Thyroid gland (tissue), 4 donors: ENCODE measurements at places on chromosomes 6 and 20.

DNA sequence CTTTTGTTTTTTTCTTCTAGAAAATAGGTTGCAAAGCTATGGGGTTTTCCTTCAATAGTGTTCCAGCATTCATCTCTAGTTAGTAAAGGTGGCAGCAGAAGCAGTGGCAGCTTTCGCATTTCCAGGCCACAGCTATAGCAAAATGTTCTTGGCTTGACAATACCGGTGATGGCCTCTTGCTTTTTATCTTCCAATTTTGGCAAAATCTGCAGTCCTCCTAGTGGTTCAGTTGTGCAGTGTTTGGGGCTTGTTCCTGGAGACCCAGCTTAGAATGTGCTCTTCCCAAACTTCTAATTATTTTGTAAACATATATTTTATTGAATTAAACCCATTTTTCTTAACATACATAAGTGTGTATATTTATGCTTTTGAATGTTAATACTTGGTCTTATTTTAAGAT, 370.6 kb upstream of the MAN1A1 start:
- H3K4me3 ChIP-seq: no peak overlapping the region
- H3K36me3 ChIP-seq: no peaks in the 10 kb centered on the region
- no peak for DNase-seq
- no peak overlapping the region for H3K27ac ChIP-seq
- no peaks in the 10 kb centered on the region for H3K27me3 ChIP-seq

DNA sequence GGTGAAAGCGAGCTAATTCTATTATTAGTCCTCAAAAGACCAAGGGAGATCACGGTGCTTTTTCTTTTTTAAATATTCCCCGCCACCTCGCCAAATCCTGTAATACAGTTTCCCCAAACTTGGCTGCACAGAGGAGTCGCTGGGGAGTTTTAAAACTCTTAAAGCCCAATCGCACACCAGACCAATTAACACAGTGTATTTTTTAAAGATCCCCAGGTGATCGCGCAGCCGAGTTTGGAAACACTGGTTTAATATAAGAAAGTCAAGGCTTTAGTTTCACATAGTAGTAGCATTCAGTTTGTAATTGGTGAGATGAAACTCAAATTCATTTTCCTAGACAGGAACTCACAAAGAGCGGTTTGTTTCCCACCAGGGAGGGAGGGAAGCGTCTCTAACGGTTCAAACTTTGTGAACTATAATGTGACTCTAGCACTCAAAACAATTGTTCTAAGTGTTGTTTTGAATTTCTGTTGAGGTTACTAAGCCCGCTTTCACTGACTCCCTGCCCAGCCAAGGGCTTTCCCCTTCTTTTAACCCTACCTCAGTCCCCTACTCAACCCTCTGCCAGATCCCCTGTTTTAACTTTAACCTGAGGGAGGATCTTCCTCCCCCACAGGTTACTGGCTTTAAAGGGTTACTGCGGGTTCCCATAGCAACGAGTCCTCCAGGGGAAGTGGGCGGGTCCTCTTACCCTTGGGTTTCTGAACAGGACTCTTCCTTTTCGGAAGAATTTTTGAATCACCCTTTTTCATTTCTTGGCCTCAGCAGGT, 25.7 kb upstream of the BTBD3 start:
- H3K36me3 ChIP-seq: no peaks in the 10 kb centered on the region
- peak overlapping the region; percentile 79 for H3K4me3 ChIP-seq
- peaks cover 30% of the 10 kb centered on the region for H3K4me1 ChIP-seq
- H3K27ac ChIP-seq: peak overlapping the region; percentile 95

- H3K27ac ChIP-seq: no peak overlapping the region
- no peaks in the 10 kb centered on the region for H3K27me3 ChIP-seq
- no peak for DNase-seq
- no peaks in the 10 kb centered on the region for H3K36me3 ChIP-seq
These were observed 109.5 kb upstream of the SMLR1 start for GRCh38 chr6:130717657-130718056.

DNA sequence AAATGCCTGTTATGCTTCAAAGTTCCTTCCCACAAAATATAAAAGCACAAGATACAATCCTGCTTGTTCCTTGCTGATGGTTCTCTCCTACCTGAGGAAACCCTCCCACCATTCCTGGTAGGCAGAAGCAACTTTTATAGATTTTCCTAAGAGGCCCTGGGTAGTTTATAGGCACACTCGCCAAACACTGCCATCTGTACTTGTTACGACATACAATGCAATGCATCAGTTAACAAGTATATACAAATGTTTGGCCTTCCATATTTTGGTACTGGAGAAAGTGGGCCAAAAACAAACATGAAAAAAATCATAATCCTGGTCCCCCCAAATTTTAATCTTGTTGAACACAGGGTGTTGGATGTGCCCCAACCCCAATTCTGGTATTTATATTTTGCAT, 16.6 kb downstream of the MCM9 start:
- no peaks in the 10 kb centered on the region for H3K4me1 ChIP-seq
- no peak overlapping the region for H3K27ac ChIP-seq
- DNase-seq: no peak
- H3K27me3 ChIP-seq: no peaks in the 10 kb centered on the region
- peaks cover 18% of the 10 kb centered on the region for H3K36me3 ChIP-seq

- no peak overlapping the region for H3K27ac ChIP-seq
- DNase-seq: no peak
- H3K36me3 ChIP-seq: no peaks in the 10 kb centered on the region
- H3K4me3 ChIP-seq: no peak overlapping the region
- peaks cover 35% of the 10 kb centered on the region for H3K4me1 ChIP-seq
These were observed 8.9 kb downstream of the UTRN start for GRCh38 chr6:144294016-144294415.

DNA sequence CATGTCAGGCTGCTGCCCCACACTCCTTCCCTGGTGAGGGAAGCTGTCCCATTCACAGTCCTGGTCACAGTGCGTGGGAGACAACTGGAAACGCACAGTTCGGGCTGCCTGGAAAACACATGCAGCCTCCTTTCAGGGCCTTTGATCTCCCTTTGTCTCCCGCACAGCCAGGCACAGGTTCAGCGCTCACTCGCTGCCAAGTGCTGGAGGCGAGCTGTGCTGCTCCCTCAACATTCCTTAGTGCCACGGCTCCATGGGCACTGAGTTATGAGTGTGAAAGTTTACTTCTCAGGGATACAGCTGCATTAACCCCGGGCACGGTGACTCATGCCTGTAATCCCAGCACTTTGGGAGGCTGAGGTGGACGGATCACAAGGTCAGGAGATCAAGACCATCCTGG, 9.1 kb downstream of the YTHDF1 start:
- H3K27ac ChIP-seq: no peak overlapping the region
- H3K36me3 ChIP-seq: peaks cover 67% of the 10 kb centered on the region
- H3K27me3 ChIP-seq: no peaks in the 10 kb centered on the region
- no peak for DNase-seq

DNA sequence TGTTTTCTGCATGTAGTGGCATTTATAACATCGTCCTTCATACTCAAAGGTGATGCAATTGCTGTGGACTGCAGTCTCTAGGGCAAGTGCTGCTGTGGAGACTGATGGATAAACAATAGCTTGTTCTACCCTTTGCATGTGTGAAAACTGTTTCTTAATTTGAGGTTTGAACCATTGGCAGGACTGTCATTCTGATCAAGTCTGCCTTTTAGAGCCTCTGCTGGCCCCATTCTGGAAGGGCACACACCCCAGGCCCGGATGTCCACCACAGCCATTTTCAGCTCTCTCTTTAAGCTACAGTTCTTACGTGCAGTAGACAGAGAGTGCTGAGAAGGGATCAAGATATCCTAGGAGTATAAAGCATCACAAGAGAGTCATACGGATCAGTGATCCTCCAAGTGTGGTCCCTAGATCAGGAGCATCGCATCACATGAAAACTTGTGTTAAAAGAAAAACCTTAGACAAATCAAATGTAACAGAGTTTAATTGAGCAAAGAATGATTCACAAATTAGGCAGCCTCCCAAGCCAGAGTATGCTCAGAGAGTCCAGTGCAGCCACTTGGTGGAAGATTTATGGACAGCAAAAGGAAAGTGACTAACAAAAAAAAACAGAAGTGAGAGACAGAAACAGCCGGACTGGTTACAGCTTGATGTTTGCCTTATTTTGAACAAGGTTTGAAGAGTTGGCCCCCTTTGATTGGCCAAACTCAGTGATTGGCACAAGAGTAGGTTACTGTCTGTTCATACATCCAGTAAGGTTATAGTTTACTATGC, 52.0 kb downstream of the FRK start:
- no peak overlapping the region for H3K4me3 ChIP-seq
- no peaks in the 10 kb centered on the region for H3K36me3 ChIP-seq
- no peaks in the 10 kb centered on the region for H3K27me3 ChIP-seq

- no peaks in the 10 kb centered on the region for H3K27me3 ChIP-seq
- H3K4me1 ChIP-seq: no peaks in the 10 kb centered on the region
- no peak overlapping the region for H3K4me3 ChIP-seq
- no peaks in the 10 kb centered on the region for H3K36me3 ChIP-seq
These were observed 120.6 kb downstream of the TBX18 start for GRCh38 chr6:84643778-84644177.

- DNase-seq: no peak
- H3K4me1 ChIP-seq: peaks cover 47% of the 10 kb centered on the region
- no peak overlapping the region for H3K4me3 ChIP-seq
- H3K27me3 ChIP-seq: no peaks in the 10 kb centered on the region
- H3K36me3 ChIP-seq: no peaks in the 10 kb centered on the region
These were observed 424.5 kb upstream of the FLRT3 start for GRCh38 chr20:14761903-14762302.

- no peak overlapping the region for H3K27ac ChIP-seq
- no peaks in the 10 kb centered on the region for H3K36me3 ChIP-seq
- no peak for DNase-seq
- H3K27me3 ChIP-seq: no peaks in the 10 kb centered on the region
- H3K4me3 ChIP-seq: no peak overlapping the region
These were observed 146.2 kb downstream of the COL21A1 start for GRCh38 chr6:56101141-56101553.

GRCh38 chr6:141451511-141452353, 681.0 kb upstream of the GJE1 start:
- H3K27me3 ChIP-seq: no peaks in the 10 kb centered on the region
- H3K27ac ChIP-seq: no peak overlapping the region
- peak; percentile 8 for DNase-seq

DNA sequence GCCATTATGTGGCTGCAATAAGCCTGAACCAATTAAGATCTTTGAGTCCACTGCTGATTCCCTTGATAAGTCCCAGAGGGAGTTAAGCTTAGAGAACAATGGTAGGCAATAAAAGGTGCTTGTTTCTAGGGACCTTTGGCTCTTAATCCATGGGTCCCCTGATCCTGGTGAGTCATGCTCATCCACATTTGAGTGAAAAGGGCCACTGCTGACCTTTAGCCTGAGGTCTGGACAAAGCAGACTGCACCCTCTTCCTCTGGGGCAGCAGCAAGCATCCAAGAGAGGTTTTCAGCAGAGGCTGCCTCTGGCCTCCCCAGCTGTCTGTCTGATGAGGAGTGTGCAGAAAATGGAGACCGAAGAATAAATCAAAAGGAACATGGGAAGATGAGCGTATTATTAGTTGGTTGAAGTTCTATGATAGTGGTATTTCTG, 16.1 kb upstream of the SCGN start:
- no peak for DNase-seq
- no peaks in the 10 kb centered on the region for H3K27me3 ChIP-seq
- H3K4me3 ChIP-seq: no peak overlapping the region
- H3K36me3 ChIP-seq: no peaks in the 10 kb centered on the region
- no peaks in the 10 kb centered on the region for H3K4me1 ChIP-seq

DNA sequence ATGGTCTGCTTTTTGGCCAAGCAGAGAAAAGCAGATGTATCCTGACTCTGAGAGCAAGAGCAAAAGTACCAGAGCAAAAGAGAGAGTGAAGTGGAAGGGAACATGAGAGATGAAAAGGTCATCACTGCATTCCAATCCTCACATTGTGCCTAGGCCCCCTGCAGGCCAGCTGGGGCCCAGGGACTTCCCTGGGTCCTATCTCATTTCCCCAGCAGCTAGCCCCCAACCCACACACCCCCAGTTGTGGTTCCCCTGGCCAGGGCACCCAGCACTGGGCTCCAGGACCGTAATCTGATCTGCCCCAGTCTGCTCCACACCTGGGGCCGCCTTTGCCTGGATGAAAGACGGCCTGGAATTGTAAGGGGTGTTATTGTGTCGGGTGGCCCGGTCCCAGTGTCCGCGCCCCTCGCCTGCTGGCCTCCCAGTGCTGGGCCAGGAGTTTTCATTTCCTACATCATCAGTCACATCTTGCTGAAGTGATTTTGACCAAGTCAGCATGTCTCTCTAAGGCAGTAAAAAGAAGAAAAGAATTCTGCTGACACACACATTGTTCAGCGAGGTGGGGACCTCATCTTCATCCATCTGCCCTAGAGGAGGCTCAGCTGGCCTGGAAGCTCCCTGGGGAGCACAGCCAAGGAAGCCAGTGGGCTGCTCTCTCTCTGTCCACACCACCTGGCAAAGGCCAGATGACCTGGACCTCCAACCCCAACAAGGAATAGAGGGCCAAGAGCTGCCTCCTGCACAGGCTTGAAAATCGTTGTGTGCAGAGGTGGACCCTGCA, 4.0 kb upstream of the BMP7 start:
- no peaks in the 10 kb centered on the region for H3K36me3 ChIP-seq
- H3K4me1 ChIP-seq: peaks cover 6% of the 10 kb centered on the region
- no peak overlapping the region for H3K4me3 ChIP-seq
- H3K27me3 ChIP-seq: no peaks in the 10 kb centered on the region
- no peak overlapping the region for H3K27ac ChIP-seq
- no peak for DNase-seq

GRCh38 chr20:49308875-49309274, 31.0 kb upstream of the ZNFX1 start:
- H3K27ac ChIP-seq: no peak overlapping the region
- H3K36me3 ChIP-seq: no peaks in the 10 kb centered on the region
- H3K4me1 ChIP-seq: peaks cover under 1% of the 10 kb centered on the region
- DNase-seq: no peak

GRCh38 chr6:166853371-166854325, 102.7 kb downstream of the RNASET2 start:
- no peak for DNase-seq
- no peak overlapping the region for H3K4me3 ChIP-seq
- H3K27ac ChIP-seq: no peak overlapping the region
- no peaks in the 10 kb centered on the region for H3K27me3 ChIP-seq
- no peaks in the 10 kb centered on the region for H3K36me3 ChIP-seq

DNA sequence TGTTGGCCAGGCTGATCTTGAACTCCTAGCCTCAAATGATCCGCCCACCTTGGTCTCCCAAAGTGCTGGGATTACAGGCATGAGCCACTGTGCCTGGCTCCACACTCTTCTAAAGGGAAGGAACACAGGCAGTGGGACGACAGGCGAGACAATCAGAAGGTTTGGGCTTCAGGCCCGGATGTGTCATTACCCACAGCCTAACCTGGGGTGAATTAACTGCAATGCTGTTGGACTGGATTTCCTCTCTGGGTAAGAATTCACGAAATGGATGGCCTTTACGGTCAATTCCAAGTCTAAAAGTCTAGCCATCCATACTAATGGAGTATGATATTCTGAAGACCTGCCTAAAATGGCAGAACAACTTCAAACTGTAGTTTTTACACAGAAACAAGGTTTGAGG, 83.7 kb upstream of the CCDC28A start:
- peaks cover 4% of the 10 kb centered on the region for H3K4me1 ChIP-seq
- no peaks in the 10 kb centered on the region for H3K27me3 ChIP-seq
- H3K27ac ChIP-seq: no peak overlapping the region
- H3K4me3 ChIP-seq: no peak overlapping the region
- no peak for DNase-seq

DNA sequence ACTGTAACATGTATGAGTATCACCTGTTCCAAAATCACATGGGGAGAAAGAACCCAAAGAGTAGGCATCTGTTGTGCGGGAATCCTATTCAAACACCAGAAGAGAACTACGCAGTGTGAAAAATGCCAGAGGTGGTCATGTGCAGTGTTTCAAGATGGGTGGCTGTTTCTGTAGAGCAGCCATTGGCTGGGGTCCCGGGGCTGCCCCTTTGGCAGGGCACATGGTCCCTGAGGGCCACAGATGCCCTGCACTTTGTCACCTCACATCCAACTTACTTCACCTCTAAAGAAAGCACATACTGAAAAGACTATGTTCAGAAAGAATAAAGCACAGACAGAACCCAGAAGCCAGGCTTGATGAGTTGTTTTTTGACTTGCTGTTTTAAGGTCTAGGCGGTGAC, 12.3 kb downstream of the MTCH1 start:
- H3K27me3 ChIP-seq: no peaks in the 10 kb centered on the region
- no peak overlapping the region for H3K4me3 ChIP-seq
- H3K27ac ChIP-seq: peak overlapping the region; percentile 70
